ENCODE measurements at places on chromosomes 2 and 18.

DNA sequence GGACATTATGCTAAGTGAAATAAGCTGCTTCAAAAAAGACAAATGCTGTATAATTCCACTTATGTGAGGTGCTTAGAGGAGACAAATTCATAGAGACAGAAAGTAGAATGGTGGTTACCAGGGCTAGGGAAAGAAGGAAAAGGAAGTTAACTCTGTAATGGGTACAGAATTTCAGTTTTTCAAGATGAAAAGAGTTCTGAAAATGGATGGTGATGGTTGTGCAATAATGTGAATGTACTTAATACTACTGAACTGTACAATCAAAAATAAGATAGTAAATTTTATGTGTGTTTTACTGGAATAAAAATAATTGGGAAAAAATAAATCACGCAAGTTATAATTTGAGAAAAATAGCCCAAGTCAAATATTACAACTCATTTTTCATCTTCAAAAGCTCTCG lies 27.5 kb downstream of the ARHGAP25 start:
- no peak for DNase-seq

- peak; percentile 27 for DNase-seq
Measured at GRCh38 chr18:79402977-79403722, 7.4 kb downstream of the NFATC1 start.

DNA sequence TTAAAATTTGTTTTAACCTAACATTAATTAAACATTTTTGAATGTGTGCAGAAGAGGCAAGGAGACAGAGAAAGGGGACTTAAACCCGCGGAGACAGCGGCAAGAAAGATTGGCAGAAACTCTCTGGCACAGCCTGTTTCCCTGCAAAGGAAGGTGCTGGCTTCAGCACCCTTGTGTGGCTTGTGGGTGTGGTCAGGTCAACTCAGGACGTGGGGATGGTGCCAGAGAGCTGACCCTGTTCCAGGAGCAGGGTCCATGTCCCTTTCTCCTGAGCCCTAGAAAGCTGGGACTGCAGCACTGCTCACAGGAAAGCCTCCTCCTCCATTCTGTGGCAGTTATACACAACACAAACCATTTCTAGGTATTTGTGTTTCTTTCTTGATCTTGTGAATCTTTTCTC lies 176.2 kb upstream of the ST6GAL2 start:
- DNase-seq: peak; percentile 15

DNA sequence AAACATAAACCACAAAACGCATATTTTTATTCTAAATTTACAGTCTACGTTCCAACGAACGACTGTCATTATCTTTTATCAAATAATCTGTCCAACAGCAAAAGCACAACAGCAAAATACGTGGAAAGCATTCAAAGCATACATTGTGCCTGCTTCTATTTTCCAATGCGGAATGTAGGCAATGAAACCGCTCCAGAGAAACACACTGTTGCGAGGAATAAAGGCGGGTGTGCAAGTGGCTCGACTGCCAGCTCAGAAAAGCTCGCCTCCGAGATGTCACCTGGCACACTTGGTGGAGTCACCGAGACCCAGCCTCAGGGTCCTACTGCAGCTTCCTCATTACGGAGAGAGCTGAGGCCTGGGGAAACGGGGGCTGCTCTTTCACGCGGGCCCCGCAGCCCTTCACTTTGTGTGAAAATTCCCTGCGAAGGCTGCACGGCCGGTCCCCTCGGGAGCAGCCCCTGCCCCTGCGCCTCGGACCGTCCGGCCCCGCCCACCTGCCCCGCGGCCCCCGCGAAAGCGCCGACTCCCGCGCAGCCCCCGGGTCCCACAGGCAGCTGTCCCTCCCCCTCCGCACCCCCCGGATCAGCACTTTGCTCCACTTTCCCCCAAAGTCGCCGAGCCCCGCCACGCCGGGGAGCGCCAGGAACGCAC lies 752 bp downstream of the MGAT4A start:
- no peak for DNase-seq

- no peak for DNase-seq
Measured at GRCh38 chr2:57885742-57886141, 160.9 kb upstream of the VRK2 start.

DNA sequence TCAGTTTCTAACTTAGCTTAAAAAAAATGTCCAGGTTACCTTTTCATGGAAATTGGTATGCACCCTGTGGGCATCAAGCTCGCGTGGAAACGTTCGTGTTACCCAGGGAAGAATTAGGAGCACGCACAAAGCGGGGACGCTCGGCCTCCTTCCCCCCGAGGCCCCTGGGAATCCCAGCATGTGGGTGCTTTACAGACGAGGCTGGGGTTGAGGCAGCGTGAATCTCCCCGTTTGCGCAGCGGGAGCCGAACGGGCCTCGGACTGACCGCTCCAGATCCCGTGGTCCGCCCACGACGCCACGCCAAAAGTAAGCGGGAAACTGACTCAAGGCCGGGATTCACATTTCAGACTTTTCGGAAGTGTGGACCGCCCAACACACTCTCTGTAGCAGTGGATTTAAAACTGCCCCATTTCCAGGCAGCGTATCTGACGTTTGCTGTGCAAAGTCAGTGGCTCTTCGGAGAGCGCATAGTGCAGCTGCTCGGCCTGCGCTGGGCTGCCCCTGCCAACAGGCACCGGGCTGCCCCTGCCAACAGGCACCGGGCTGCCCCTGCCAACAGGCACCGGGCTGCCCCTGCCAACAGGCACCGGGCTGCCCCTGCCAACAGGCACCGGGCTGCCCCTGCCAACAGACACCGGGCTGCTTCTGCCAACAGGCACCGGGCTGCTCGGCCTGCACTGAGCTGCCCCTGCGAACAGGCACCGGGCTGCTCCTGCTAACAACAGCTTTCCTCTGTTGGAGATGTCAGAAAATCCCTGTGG lies 49.7 kb downstream of the SH3YL1 start:
- no peak for DNase-seq

DNA sequence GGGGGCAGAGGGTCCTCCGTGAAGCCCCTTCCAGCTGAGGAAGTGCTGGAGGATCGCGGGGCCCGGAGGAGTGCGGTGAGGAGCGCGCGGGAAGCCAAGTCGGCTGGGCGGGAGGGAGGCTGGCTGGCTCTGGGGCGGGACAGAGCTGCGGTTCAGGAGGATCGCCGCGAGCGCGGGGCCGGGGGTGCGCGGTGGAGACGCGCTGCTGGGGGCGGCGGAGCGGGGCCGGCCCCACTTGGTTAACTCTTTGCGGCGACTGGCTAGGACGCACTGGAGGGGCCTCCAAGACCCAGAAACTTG lies 464 bp downstream of the CYBRD1 start:
- DNase-seq: no peak

GRCh38 chr2:64214281-64215115 lies 70.3 kb upstream of the PELI1 start:
- DNase-seq: peak; percentile 42

DNA sequence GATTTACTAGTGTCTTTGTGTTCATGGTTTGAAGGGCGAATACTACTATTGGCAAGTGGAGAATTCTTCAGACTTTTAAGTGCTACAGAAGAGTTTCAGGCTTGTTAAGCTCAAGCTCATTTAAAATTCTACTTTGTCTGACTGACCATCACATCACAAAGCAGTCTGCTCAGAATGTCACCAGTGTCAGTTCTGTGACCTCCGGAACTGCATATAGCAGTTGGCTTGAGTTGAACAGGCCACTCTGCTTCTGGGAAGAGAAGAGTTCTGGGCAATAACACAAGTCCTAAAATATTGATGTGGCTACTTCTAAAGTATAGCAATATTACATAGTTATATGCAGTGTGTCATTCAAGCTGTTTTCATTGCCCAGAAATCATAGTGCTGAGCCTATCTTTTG lies 245.0 kb upstream of the BOD1L2 start:
- DNase-seq: no peak

- DNase-seq: no peak
Measured at GRCh38 chr2:107807988-107808387, 18.7 kb upstream of the RGPD4 start.
